ENCODE measurements at places on chromosomes 7 and 10.

GRCh38 chr7:39525926-39526325, 40.3 kb upstream of the YAE1 start:
- DNase-seq: no peak

DNA sequence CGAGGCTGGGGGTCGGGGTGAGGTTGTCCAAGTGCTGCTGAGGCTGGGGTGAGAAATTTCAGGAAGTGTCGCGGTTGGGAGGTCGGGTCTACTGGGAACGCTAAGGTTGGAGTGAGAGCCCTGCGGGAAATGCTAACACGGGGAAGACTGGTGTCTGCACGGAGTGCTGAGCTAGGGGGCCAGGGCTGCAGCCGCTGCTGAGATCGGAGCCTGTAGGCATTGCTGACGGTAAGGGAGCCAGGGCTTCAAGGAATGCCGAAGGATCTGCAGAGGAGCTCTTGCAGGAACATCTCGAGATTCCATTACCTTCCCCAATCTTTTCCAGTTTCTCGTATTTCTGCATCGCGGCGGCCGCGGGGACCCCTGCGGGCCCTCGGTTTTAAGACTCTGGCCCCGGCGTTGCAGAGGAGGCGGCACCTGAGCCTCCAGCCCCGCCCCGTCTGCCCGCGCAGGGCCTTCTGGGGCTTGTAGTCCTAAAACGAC, at the start of gene CDK5:
Gene CDK5 (minus strand): TSS at position 392 of the 483 bp plus-strand sequence. CDS start 49 bp downstream, at position 343.
- DNase-seq: no peak

DNA sequence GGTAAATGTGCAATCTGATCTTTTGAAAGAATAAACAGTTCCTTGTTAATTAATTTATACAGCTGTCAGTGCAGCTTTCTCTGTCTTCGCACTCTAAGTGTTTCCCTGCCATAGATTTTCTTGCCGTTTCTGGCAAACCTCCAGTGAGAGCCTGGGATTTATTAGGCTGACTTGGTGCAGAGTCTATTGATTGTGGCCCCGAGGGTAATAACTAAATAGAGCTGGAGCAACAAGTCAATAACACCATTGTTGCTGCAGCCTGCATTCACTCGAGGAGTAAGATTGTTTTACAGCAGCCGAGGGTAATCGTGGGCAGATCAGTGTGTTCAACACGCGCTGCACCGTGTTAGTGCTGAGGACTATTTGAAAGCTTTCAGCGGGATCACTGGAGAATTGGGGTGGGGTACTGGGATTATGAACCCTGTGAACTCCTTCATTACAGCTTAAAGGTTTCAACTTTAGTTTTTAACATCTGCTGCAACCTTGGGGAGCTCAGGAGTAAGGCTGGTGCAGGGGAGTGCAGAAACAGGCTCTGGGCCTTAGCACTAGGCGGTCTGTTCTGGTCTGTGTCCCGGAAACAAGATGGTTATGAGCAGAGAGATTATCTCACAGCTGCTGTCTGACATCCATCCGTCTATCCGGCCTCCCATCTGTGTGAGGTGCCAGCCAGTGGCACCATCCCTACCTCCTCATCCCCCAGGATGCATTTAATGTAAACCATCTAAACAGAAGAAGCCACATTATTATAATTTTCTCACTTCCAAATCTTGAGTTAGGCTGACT, 174.0 kb upstream of the TCF7L2 start:
- DNase-seq: no peak

- no peak for DNase-seq
These were observed 52.0 kb upstream of the PRSS1 start for GRCh38 chr7:142697270-142697669.

DNA sequence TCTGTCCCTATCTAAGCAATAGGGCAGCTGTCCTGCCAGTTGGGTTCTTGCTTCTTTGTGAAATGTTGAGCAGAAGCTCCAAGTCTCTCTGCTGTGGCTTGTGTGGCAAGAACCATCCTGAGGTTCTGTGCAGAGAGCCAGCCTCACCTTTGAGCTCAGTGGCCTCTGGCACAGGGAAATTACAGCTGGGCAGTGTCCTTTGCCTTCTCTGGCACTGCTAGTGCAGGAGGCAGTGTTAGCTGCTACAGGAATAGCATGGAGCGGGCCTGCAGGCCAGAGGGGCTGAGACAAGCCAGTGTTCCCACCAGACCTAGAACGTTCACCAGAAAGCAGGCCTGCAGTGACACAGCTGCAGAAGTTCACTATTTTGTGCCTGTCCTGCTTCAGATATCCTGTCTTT, 1.8 kb downstream of the PRXL2A start:
- DNase-seq: no peak

DNA sequence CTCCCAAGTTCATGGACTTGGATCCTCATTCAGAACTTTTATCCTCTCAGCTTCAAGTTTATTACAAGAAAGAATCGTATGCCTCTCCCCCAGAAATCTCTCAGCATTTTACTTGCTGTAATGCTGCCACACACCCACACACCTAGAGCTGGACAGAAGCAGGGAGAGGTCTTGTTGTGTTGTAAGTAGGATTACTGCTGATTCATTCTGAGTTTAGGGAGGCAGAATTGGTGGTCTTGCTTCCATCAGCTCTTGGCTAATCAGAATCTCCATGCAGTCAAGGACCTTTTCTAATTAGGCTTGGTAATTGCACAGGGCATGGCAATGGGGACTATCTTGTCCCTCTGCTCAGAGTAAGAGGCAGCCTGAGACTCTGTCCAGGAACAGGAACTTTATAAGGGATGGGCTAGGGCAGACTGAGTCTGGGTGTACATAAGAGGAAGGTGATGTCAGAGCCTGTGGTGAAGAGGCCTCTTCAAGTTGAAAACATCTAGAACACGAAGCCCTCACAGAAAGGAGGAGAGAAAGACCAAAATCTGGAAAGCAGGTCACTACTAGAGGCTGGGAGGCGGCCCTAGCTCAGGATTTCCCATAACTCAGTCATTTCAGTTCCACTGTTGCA, 7.0 kb upstream of the PTPRE start:
- DNase-seq: no peak

DNA sequence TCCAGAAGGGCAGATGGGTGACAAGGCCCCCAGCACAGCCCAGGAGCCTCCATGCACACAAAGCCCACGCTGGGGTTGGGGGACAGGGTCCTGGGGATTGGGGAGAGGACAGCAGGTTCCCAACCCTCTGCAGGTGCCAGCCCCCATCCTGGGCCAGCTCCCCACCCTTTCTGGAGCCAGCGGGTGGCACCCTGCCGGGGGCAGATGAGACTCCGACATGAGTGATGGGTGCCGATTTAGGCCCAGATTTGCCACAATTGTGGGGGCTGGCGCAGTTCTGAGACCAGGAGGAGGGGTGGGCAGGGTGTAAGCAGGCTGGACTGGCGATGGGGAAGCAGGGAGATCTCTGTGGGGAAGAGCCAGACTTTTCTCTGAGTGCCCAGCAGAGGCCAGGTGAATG, 49.3 kb upstream of the SLF2 start:
- DNase-seq: no peak

GRCh38 chr7:70836279-70836678, 295.7 kb upstream of the GALNT17 start:
- DNase-seq: no peak

DNA sequence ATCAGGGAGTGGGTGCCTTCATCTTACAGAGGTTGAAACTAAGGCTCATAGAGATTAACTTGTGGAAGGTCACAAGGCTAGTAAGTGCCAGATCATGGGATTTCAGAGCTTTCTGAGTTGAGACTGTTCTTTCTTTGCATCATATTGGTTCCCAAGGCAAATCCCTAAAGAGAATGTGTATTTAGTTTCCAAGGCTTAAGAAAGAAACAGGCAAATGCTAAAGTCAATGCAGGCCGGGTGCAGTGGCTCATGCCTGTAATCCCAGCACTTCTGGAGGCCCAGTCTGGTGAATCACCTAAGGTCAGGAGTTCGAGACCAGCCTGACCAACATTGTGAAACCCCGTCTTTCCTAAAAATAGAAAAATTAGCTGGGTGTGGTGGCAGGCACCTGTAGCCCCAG, 19.8 kb downstream of the CDK1 start:
- no peak for DNase-seq

DNA sequence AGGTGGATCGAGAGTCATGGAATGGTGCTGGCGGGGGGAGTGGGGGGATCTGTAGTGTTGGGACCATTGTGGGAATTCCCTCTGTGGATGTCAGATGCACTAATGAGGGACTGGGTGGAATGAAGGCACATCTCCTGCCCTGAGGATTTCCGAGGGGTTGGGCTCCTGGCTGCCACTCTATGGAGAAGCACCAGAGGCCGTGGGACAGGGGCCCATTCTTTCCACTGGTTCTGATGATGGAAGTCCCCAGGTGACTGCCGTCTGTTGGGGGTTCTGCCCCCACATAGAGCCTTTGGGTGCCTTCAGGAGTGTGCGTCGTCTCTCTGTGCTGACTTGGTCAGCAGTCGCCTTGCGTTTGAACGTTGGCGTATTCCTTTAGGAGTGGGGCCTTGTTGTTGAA, 202.9 kb downstream of the GLRX3 start:
- no peak for DNase-seq

GRCh38 chr7:36985316-36985715, 261.0 kb upstream of the AOAH start:
- DNase-seq: no peak
